ENCODE measurements at places on chromosomes 13 and 19.
A peak's percentile ranks its signal among the peaks of the same experiment; 100 is the strongest.

DNA sequence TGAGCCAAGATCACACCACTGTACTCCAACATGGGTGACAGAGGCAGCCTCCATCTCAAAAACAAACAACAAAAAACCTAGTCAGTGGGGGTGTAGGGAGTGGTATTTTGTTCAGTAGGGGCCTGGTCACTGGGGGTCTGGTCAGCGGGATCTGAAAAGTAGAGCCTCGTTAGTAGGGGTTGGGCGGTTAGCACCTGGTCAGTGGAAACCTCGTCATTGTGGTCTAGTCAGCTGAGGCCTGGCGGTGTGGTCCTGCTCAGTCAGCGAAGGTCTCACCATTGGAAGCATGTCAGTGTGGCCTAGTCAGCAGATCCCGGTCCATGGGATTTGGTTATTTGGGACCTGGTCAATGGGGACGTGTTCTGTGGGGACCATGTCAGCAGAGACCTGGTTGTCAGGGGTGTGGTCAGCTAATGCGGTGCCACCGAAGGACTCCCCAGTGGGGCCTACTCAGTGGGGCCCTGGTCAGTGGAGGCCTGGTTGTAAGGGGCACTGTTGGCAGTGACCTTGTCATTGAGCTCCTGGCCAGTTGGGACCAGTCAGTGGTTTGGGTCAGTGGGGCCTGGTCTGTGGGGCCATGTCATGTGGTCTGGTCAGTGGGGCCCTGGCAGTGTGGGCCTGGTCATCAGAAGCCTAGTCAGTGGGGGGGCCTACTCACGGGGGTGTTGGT lies 63.0 kb upstream of the TPM4 start:
- no peak for DNase-seq

DNA sequence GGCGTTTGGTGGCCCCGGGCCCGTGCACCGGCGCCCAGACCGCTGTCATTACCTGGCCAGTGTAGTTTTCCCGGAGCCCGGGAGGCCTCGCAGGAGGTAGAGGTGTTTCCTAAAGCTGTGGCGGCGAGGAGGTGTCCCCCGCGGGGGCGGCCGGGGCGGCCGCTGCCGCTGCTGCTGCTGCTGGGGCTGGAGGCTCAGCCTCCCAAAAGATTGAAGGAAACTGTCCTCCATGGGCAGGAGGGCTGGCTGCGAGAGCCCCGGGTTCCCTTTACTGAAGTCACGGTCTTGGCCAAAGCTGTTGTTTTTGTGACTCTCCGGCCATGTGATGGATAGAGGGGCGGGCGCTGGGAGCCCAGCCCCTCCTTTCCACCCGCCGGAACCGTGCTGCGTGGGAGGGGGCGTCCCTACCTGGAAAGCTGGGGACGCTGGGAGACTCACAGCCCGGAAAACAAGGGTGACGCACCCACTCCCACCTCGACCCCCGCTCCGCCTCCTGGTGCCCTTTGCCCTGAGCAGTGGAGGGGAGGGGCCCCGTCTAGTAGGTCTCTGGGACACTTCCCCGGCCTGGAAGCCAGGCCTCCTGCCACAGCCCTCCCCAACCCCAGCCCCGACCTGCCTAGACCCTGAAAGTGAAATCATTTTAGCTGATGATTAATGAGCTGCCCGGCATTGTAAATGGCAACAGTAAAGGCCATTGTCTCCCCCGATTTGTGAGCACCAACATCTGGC lies at the start of gene N4BP2L1:
Gene N4BP2L1 (minus strand): TSS at position 279 of the 729 bp plus-strand sequence. CDS start 48 bp downstream, at position 231.
- peak; percentile 76 for DNase-seq

DNA sequence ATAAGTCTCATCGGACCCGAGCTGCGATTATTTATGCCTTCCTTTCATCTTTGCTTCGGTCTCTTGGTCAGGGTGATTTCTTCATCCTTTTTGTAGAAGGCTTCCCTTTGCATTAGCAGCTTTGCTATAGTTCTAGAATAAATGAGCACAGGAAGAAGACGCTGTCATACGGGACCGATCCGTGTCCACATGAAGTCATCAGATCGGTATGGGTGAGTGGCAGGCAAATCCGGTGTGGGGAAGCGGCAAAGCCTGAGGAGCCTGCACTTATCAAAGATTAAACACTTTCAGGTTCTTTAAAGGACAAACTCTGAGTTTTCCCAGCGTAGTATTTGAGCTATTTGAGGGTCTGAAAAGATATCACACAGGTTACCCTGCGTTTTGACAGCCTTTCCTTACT lies 119.3 kb downstream of the IRS2 start:
- no peak for DNase-seq

DNA sequence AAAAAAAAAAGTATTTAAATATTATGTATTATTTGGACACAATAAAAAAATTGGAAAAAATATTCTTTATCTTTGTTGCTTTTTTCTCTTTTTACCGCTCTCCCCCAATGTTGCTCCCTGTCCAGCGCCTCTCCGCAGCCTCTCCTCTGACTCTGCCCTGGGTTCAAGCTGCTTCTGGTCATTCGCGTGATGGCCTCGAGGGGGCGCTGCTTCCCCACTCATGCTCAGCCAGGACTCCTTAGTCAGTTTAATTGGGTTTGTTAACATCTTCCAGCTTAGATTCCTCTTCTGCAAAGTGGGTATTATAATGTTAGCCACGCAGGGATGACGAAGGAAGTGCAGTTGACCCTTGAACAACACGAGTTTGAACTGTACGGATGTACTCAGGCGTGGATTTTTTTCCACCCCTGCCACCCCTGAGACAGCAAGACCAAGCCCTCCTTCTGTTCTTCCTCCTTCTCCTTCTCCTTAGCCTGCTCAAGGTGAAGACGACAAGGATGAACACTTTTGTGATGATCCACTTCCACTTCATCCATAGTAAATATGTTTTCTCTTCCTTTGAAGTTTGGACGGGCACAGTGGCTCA lies 4.9 kb upstream of the NWD1 start:
- peak; percentile 40 for DNase-seq

GRCh38 chr13:113183450-113184129 lies 24.9 kb downstream of the PCID2 start:
- DNase-seq = no peak

GRCh38 chr19:17081672-17082630 lies 6.4 kb downstream of the MYO9B start:
- no peak for DNase-seq

DNA sequence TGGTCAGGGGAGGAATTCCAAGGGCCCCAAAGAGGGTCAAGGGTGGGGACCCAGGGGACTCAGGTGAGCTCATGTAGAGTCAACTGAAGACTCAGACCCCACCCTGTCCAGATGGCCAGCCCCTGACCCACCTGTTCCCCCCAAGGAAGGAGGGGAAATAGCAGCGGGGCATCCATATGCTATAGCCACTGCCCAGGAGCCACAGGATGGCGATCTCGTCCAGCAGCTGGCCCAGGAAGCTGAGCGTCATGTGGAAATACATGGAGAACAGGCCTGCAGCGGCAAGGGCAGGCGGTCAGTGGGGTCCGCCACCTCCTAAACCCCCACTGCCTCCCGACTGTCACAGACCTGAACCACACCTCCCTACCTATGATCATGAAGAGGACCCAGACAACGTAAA lies 21.4 kb downstream of the ACER1 start:
- DNase-seq = no peak

- DNase-seq = no peak
Observed at GRCh38 chr19:15466851-15467733, 2.7 kb upstream of the RASAL3 start.

DNA sequence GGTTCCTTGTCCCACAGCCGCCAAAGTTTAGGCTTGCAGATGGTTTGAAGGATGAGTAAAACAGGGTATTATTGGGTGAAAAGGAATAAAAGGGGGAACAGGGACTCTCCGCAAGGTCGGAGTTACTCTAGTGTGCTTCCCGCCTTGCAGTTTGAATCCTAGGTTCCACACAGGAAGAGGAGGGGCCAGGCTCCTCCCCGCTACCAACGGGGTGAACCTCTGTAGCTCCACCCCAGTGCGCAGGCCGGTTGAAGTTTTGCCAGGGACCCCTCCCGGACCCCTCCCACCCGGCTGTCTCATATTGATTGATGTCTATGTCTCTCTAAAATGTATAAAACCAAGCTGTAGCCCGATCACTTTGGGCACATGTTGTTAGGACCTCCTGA lies 11.6 kb upstream of the GTF2F2 start:
- DNase-seq = no peak

- DNase-seq = no peak
Observed at GRCh38 chr13:67806796-67807195, 576.7 kb upstream of the PCDH9 start.

DNA sequence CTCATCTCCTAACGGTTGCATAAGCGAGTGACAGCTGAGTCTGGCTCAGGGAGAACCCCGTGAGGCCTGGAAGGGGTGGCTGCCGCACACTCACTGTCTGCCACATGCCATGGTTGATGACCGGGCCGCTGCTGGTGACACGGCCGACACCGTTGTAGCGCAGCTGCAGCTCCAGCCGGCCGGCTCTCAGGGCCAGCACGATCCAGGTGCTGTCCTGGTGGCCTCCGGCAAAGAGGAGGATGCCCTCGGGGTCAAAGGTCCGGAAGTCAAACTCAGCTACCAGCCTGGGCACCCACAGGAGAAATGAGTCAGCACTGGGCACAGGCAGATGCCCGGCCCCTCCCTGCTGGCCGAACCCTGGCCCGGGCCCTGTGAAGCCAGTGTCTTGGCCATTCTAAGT lies 31.7 kb downstream of the GAS6 start:
- no peak for DNase-seq

DNA sequence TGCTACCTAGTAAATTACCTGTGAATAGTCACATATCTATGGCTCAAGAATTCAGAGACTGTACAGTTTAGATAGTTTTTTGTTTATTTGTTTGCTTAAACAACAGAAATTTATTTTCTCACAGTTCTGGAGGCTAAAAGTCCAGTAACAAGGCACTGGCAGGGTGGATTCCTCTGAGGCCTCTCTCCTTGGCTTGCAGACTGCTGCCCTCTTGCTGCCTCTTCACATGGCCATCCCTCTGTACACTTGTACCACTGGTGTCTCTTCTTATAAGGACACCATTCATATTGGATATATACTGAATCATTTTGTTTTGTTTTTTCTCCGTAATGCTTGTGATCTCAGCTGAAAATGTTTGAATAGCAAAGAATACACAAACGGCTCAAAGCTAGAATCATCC lies 56.4 kb upstream of the MIR17HG start:
- DNase-seq = no peak

DNA sequence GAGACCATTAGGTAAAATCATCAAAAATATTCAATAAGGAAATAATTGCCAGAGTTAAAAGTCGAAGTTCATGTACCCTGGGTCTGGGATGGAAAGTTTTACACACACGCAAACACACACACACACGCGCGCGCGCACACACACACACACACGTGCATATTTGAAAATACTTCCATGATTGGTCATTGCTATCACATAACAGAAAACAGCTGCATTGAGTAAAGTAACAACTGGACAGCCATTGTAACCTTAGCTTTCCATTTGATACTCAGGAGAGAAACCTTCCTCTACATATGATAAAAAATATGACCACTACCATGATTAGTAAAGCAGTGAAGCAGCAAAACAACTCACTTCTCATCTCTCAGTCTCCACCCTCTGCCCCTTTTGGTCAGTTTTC lies 490.0 kb upstream of the SGCG start:
- DNase-seq = no peak

DNA sequence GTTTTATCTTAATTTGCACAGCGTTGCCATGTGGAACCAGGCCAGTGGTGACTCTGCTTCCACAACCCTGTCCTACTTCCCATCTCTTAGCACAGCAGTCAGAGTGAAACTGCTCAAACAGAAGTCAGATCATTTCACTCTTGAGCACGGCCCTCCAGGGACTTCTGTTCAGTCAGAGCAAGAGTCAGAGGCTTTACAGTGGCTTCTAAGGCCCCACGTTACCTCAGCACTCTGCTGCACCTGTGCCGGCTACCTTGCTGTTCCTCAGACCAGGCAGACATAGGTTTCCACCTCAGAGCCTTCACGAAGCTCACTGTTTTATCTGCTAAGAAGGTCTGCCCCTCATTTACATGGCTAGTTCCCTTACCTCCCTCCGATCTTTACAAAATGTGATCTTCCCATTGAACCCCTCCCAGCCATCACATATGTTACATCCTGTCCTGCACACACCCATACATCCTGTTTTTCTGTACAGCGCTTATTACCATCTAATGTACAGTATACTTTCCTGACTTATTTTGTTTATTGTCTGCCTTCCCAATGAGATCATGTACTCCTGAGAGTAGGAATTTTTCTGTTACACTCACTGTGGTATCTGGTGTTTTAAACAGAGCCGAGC lies 41.6 kb downstream of the TM9SF2 start:
- DNase-seq = no peak

- no peak for DNase-seq
Observed at GRCh38 chr19:34260771-34261173, 6.4 kb downstream of the GARRE1 start.

GRCh38 chr19:51131780-51132680 lies 7.3 kb downstream of the SIGLEC9 start:
- DNase-seq = peak; percentile 44

DNA sequence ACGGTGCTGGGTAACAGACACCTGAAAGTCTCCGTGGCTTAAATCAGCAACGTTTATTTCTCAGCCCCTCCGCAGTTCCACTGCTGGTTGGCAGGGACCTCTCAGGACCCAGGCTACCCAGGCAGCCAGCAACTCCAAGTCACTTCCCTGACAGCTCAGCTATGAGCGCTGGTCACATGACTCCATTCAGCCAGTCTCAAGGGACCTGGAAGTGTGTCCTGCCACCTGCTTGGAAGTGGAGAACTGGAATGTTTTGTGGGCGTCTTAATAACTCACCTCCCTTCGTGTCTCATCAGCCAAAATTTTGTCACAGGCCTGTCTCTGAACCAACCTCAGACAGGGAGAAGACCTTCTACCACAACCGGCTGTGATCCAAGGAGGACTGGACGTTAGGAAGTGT lies 72.8 kb downstream of the DPF1 start:
- no peak for DNase-seq

DNA sequence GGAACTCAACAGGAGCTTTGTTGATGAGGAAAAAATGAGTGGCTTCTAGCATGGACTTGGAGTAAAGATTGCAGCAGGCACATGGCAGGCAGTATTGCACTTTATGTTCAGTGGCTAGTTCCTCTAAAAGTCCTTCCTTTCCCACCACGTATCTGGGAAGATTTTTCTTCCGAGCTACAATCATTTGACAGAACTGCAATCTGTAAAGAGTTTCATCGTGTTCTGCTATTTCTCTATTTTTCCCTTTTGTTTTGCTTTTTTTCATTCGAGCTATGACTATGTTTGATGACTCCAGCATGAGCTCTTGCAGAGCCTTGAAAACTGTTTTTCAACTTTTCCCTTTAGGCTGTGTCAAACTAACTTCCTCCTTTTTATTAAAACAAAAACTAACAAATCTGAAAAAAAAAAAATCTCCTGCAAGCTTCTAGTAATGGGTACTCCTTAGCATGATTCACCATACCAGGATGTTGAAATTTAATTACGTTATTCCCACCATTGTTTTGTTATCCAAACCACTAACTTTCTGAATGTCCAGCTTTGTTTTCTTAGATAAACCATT lies 12.3 kb downstream of the CLDN10 start:
- no peak for DNase-seq
